ENCODE measurements at places on chromosomes 3 and 15.

DNA sequence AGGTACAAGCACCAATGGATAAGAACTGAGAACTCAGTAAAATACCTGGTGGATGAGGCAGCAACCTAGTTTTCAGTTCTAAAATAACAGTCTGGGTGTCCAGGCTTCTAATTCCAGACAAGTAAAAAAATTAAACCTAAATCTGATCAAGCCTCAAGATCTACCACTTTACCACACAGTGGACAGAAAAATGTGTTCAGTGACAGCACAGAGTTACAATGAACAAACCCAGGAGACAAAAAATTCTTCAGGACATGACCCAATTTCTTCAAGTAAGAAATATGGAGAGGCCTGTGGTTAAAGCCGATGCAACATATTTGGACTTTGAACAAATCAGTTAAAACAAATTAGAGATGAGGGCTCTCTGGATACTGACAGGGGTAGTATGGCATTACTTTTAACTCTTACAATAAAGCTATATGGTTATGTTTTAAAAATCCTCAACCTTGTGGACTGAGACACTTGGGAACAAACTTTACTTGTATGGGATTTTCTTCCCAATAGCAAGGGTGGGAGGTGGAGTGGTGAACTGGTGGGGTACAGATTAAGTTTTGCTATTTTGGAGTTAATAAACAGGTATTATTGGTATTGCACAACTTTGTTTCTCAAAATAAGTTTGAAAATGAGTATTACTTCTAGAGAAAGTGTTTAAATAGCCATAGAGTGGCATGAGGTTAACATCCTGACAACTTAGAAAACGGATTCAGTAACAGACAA lies 14.2 kb downstream of the CCNL1 start:
- no peaks in the 10 kb centered on the region for H3K27me3 ChIP-seq
- H3K4me1 ChIP-seq = no peaks in the 10 kb centered on the region
- H3K4me3 ChIP-seq = no peak overlapping the region
- no peak for DNase-seq
- peaks cover 52% of the 10 kb centered on the region for H3K36me3 ChIP-seq
- H3K27ac ChIP-seq = no peak overlapping the region

GRCh38 chr3:55202326-55202725 lies 274.5 kb upstream of the LRTM1 start:
- H3K4me3 ChIP-seq = no peak overlapping the region
- DNase-seq = no peak
- no peak overlapping the region for H3K27ac ChIP-seq
- H3K4me1 ChIP-seq = no peaks in the 10 kb centered on the region
- H3K36me3 ChIP-seq = no peaks in the 10 kb centered on the region

- no peaks in the 10 kb centered on the region for H3K27me3 ChIP-seq
- DNase-seq = no peak
- H3K4me3 ChIP-seq = no peak overlapping the region
- H3K27ac ChIP-seq = no peak overlapping the region
- H3K4me1 ChIP-seq = no peaks in the 10 kb centered on the region
These were observed 70.6 kb upstream of the RAD18 start for GRCh38 chr3:9033867-9034266.

GRCh38 chr15:42453826-42454225 lies 37.1 kb downstream of the ZNF106 start:
- DNase-seq = no peak
- H3K27me3 ChIP-seq = no peaks in the 10 kb centered on the region
- H3K27ac ChIP-seq = no peak overlapping the region
- H3K4me3 ChIP-seq = no peak overlapping the region

Data from ascending aorta (tissue), 2 donors.